ENCODE measurements at places on chromosomes 5 and 9.

DNA sequence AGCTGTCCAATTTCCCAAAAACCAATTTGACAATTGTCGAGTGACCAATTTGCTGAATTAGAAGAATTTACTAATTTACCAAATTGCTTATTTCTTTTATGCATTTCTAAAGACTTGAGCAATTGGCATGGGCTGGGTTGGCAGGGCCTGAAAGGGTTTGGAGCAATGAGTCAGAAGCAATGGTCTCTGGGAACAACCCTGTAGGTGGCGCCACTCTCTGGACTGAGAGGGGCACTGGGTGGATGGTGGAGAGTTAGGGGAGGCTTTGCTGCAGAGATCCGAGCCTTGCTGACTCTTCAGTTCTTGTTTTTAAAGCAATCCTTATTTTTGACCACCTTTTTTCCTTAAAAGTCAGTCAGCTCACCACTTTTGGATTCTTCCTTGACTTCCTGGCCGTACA lies 71.5 kb upstream of the RPS23 start:
- DNase-seq, result no peak

DNA sequence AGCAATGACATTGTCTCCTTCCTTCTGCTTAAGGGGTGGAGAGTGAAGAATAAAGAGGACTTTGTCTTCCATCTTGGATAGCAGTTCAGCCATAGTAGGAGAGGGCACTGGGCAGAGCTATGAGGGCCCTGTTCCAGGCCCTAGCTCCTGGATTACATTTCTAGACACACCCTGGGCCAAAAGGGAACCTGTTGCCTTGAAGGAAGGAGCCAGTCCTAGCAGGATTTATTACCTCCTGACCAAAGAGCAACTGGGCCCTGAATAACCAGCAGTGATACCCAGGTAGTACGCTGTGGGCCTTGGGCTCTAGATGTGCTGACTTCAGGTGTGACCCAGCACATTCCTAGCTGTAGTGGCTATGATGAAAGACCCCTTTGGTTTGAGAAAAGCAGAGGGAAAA lies 95.8 kb downstream of the RMI1 start:
- no peak for DNase-seq

GRCh38 chr5:97009212-97009898 lies 73.5 kb downstream of the LNPEP start:
- DNase-seq, result peak; percentile 29

DNA sequence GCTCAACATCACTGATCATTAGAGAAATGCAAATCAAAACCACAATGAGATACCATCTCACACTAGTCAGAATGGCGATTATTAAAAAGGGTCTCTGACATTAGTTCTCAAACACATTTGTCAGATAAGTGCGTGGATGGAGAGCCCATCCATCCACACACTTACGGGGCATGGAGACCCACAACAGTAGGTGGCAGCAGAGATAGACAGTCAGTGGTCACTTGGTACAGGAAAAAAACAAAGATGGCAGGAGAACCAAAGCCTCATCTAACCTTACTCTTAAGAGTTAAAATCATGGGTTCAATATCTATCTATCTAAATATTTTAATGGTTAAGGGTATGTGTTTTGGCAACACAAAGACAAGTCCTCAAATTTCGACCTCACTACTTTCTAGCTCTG lies 1378.7 kb upstream of the C9orf72 start:
- no peak for DNase-seq

- no peak for DNase-seq
Measured at GRCh38 chr5:57831932-57832331, 349.3 kb upstream of the ACTBL2 start.

- peak; percentile 21 for DNase-seq
Measured at GRCh38 chr9:15509931-15510788, 610 bp downstream of the PSIP1 start.

GRCh38 chr9:112809351-112809848 lies 58.8 kb downstream of the SNX30 start:
- no peak for DNase-seq

GRCh38 chr5:38453506-38453905 lies 102.9 kb downstream of the LIFR start:
- DNase-seq, result no peak

- DNase-seq, result no peak
Measured at GRCh38 chr9:103798620-103799019, 295.5 kb upstream of the SMC2 start.

- DNase-seq, result peak; percentile 75
Measured at GRCh38 chr9:89677702-89678395, 73.0 kb downstream of the GADD45G start.
